Motor neuron (in vitro differentiated cells): ENCODE measurements at places on chromosomes 1 and 21. TPM values are rescaled to one million over a fixed set of nuclear protein-coding genes. Genes with fewer than 3 reads are reported as not detected.

OR2T33 gene
- total RNA-seq, result 0.14 and 0.67 TPM in 2 replicates

PTGFR gene
- 0.27 and 0.54 TPM in 2 replicates for total RNA-seq

KIF14 gene
- total RNA-seq, result 0.87 and 1.1 TPM in 2 replicates

REN gene
- total RNA-seq, result 0.25 TPM in 1 of 2 replicates, not detected in the other

LRRC38 gene
- total RNA-seq, result not detected in 2 replicates

USH2A gene
- total RNA-seq, result 0.37 and 0.50 TPM in 2 replicates

ADGRL4 gene
- not detected in 2 replicates for total RNA-seq

TRNP1 gene
- 28.9 and 32.1 TPM in 2 replicates for total RNA-seq

KCTD3 gene
- total RNA-seq, result 47.1 and 50.6 TPM in 2 replicates

TMPRSS15 gene
- 210 and 220 TPM in 2 replicates for total RNA-seq

VAV3 gene
- total RNA-seq, result 13.0 and 13.2 TPM in 2 replicates
